Activated naive CD8-positive, alpha-beta T cell treated with anti-CD3 and anti-CD28 coated beads, Interleukin-2, amount 50 U/mL, for 24 hours (primary cell): ENCODE measurements at places on chromosomes 7 and 10.

GRCh38 chr10:79272353-79272752, 74.9 kb upstream of the PPIF start:
- no peaks in the 10 kb centered on the region for H3K27me3 ChIP-seq
- H3K27ac ChIP-seq = no peak overlapping the region
- H3K4me1 ChIP-seq = peaks cover 2% of the 10 kb centered on the region

DNA sequence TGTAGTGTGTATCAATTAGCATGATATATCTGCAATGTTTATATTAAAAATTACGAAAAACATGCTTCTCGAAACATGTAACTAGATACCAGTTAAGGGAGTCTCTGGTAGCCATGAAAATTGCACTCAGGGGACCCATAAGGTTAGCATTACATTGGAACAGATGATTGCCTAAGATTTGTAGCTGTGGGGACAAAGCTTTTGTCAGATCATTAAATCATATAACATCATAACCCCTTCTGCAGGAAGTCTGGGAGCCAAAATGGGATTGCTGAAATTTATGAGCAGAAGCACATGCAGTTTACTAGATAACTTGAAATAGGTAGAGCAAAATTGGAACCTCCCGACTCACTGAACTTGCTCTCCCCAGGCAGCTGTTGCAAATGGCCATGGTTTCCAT, 235.0 kb upstream of the IGFBP3 start:
- no peaks in the 10 kb centered on the region for H3K36me3 ChIP-seq
- no peak overlapping the region for H3K27ac ChIP-seq
- DNase-seq = no peak
- no peak overlapping the region for H3K4me3 ChIP-seq

- DNase-seq = no peak
- H3K27me3 ChIP-seq = peaks cover 62% of the 10 kb centered on the region
- no peak overlapping the region for H3K27ac ChIP-seq
Observed at GRCh38 chr10:71217266-71218045, 5.1 kb downstream of the UNC5B start.

GRCh38 chr10:17029581-17030271, 99.9 kb downstream of the CUBN start:
- peaks cover 90% of the 10 kb centered on the region for H3K4me1 ChIP-seq
- H3K27ac ChIP-seq = peak overlapping the region; percentile 97
- peaks cover 2% of the 10 kb centered on the region for H3K36me3 ChIP-seq
- peak; percentile 80 for DNase-seq
- H3K27me3 ChIP-seq = peaks cover 3% of the 10 kb centered on the region

GRCh38 chr10:13270877-13271551, 28.9 kb downstream of the PHYH start:
- no peak for DNase-seq
- no peak overlapping the region for H3K27ac ChIP-seq
- H3K36me3 ChIP-seq = no peaks in the 10 kb centered on the region
- peaks cover 2% of the 10 kb centered on the region for H3K4me1 ChIP-seq

GRCh38 chr10:34670081-34670480, 145.0 kb downstream of the PARD3 start:
- no peaks in the 10 kb centered on the region for H3K36me3 ChIP-seq
- H3K27ac ChIP-seq = no peak overlapping the region
- no peak overlapping the region for H3K4me3 ChIP-seq
- H3K4me1 ChIP-seq = peaks cover 2% of the 10 kb centered on the region
- peaks cover 1% of the 10 kb centered on the region for H3K27me3 ChIP-seq
- DNase-seq = no peak

DNA sequence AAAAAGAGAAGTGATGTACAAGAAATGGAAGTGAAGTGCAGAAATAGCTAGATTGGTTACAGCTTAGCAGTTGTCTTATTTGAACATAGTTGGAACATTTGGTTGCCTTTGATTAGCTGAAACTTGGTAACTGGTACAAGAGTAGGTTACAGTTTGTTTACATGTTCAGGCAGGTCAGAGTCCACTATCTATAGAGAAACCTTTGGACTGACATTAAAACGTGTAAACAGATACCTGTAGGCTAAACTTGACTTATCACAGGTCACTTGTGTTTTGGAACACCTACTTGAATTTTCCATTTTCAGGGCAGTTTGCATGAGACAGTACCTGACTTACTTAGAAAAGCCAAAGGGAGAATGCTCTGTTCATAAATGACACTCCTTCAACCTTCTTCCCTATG, 28.5 kb upstream of the CYP2C8 start:
- no peaks in the 10 kb centered on the region for H3K27me3 ChIP-seq
- H3K36me3 ChIP-seq = no peaks in the 10 kb centered on the region
- H3K27ac ChIP-seq = no peak overlapping the region
- DNase-seq = no peak
- no peaks in the 10 kb centered on the region for H3K4me1 ChIP-seq

GRCh38 chr10:121337427-121337826, 260.8 kb downstream of the FGFR2 start:
- no peaks in the 10 kb centered on the region for H3K36me3 ChIP-seq
- no peaks in the 10 kb centered on the region for H3K4me1 ChIP-seq
- no peak overlapping the region for H3K27ac ChIP-seq
- no peak for DNase-seq

DNA sequence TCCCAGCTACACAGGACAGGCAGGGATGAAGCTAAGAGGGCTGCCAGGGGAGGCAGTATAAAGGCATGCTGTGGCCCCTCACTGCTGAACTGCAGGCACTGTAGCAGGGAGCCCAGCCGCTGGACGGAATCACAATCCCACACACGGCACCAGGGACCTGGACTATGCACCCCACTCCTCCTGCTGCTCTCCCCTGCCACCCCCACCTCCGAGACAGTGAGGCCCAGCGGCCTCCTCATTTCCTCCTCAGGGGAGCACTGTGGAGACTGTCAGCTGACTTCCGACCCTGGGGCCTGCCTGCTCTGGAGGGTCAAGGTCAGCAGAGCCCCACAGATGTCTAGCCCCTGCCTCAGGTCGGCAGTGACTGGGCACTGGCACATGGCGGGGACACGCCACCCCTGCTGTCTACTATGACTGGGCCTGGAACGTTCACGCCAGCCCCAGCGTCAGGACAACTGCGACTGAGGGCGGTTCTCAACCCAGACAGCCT, 92.7 kb downstream of the FAM53B start:
- peaks cover 87% of the 10 kb centered on the region for H3K4me1 ChIP-seq
- H3K4me3 ChIP-seq = no peak overlapping the region
- H3K27me3 ChIP-seq = no peaks in the 10 kb centered on the region
- H3K27ac ChIP-seq = no peak overlapping the region
- peaks cover 4% of the 10 kb centered on the region for H3K36me3 ChIP-seq

- H3K36me3 ChIP-seq = peaks cover 30% of the 10 kb centered on the region
- no peaks in the 10 kb centered on the region for H3K27me3 ChIP-seq
- H3K27ac ChIP-seq = no peak overlapping the region
- no peaks in the 10 kb centered on the region for H3K4me1 ChIP-seq
- DNase-seq = no peak
- H3K4me3 ChIP-seq = no peak overlapping the region
Observed at GRCh38 chr7:36408589-36408988, 18.9 kb downstream of the ANLN start.

DNA sequence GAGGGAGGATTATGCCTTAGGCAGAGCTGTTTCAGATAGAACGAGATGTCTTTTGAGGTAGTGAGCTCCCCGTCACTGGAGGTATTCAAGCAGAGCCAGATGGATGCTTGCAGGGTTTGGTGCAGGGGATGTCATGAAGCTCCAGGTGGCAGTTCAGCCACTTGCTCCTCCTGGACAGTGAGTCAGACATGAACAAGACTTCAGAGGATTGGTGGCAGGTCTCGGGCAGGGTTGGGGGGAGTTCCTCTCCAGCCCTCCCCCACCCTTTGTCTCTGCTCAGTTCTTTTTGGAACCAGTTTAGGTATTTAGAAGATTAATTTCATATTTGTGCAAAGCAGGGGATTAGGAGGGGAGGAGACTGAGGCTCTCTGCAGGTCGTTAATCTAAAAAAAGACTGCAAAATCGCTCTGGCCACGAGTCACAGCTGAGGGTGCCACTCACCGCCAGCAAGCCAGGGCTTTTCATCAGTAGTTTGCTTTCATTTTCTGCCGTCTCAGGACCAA, 21.5 kb upstream of the MYL10 start:
- peaks cover 19% of the 10 kb centered on the region for H3K27me3 ChIP-seq
- H3K4me3 ChIP-seq = no peak overlapping the region
- no peak for DNase-seq
- peaks cover 1% of the 10 kb centered on the region for H3K4me1 ChIP-seq

DNA sequence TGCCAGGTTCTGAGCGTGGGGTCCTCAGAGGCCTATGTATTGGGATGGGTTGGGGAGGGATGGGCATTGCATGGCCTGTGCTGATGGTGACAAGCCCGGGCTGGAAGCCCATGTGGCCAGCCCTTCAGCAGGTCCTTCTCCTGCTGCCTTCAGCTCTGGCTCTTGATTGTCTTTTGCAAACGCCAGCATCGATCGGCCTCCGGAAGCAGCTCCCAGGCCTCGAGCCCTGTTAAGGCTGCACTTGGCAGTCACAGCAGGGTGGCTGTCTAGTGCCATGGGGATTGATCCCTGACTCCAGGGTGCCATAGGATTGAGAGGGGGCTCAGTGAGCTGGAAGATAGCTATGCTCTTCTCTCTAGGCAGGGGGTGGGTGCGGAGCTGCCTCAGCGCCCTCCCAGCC, 51.4 kb downstream of the CDH23 start:
- no peak overlapping the region for H3K27ac ChIP-seq
- H3K27me3 ChIP-seq = no peaks in the 10 kb centered on the region
- H3K36me3 ChIP-seq = no peaks in the 10 kb centered on the region
- H3K4me1 ChIP-seq = no peaks in the 10 kb centered on the region
- no peak overlapping the region for H3K4me3 ChIP-seq

GRCh38 chr10:48299066-48299465, 7.4 kb upstream of the MAPK8 start:
- H3K4me3 ChIP-seq = no peak overlapping the region
- no peaks in the 10 kb centered on the region for H3K36me3 ChIP-seq
- peaks cover 4% of the 10 kb centered on the region for H3K4me1 ChIP-seq
- no peak overlapping the region for H3K27ac ChIP-seq
- no peak for DNase-seq
- no peaks in the 10 kb centered on the region for H3K27me3 ChIP-seq

GRCh38 chr7:25636871-25637283, 408.6 kb upstream of the NPVF start:
- H3K4me3 ChIP-seq = no peak overlapping the region
- no peak for DNase-seq
- no peaks in the 10 kb centered on the region for H3K36me3 ChIP-seq
- H3K27ac ChIP-seq = no peak overlapping the region
- H3K4me1 ChIP-seq = no peaks in the 10 kb centered on the region
- H3K27me3 ChIP-seq = no peaks in the 10 kb centered on the region

GRCh38 chr7:102085218-102085772, 201.4 kb upstream of the SH2B2 start:
- H3K4me1 ChIP-seq = peaks cover 3% of the 10 kb centered on the region
- no peak overlapping the region for H3K27ac ChIP-seq
- no peaks in the 10 kb centered on the region for H3K27me3 ChIP-seq
- peaks cover 36% of the 10 kb centered on the region for H3K36me3 ChIP-seq
- DNase-seq = no peak

GRCh38 chr10:107091126-107091525, 73.4 kb downstream of the SORCS1 start:
- no peaks in the 10 kb centered on the region for H3K4me1 ChIP-seq
- no peak for DNase-seq
- H3K36me3 ChIP-seq = no peaks in the 10 kb centered on the region
- H3K27me3 ChIP-seq = no peaks in the 10 kb centered on the region

DNA sequence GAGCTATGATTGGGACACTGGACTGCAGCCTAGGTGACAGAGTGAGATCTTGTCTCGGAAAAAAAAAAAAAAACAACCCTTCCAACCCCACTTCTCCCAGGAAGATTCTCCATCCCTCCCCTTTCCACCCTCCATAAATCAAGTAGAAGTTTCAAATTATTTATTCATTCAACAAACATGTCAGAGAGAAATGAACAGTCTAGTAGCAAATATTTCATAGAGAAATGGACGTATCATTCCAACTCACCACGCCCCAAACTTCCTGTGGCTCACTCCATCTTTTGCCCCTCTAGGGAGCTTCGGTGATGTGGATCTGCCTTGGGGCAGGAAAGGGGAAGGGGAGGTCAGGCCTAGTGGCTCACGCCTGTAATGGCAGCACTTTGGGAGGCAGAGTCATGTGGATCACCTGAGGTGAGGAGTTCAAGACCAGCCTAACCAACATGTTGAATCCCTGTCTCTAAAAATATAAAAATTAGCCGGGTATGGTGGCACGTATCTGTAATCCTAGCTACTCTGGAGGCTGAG, 638 bp upstream of the TRAPPC14 start:
- peaks cover 42% of the 10 kb centered on the region for H3K4me1 ChIP-seq
- H3K4me3 ChIP-seq = peak overlapping the region; percentile 85
- no peaks in the 10 kb centered on the region for H3K27me3 ChIP-seq
- H3K36me3 ChIP-seq = peaks cover 15% of the 10 kb centered on the region

DNA sequence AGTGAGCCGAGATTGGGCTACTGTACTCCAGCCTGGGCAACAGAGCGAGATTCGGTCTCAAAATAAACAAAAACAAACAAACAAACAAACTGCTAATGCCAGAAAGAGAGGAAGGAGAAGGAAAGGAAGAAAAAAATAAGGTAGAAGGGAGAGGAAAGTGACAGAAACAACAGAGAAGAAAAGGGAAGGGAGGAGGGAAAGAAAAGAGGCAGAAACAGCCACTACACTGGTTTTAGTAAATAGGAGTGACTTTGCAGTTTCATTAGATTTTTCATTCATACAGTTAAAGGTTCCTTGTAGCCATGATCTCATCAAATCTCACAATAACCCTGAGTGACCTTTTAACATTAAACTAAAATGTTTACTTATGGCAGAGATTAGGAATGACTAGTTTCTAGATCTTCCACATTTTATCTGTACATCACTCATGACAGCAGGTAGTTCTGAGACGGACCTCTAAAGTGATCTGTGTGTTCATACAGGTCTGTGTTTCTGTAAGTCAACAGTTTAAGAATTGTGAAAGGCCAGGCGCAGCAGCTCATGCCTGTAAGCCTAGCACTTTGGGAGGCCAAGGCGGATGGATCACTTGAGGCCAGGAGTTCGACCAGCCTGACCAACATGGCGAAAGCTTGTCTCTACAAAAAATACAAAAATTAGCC, 191.3 kb upstream of the KLF14 start:
- H3K27ac ChIP-seq = peak overlapping the region; percentile 87
- no peaks in the 10 kb centered on the region for H3K27me3 ChIP-seq
- DNase-seq = no peak
- H3K36me3 ChIP-seq = peaks cover 71% of the 10 kb centered on the region
- H3K4me1 ChIP-seq = peaks cover 95% of the 10 kb centered on the region

GRCh38 chr10:49187044-49187484, 1.1 kb downstream of the TMEM273 start:
- no peak for DNase-seq
- peak overlapping the region; percentile 74 for H3K4me3 ChIP-seq
- peaks cover 55% of the 10 kb centered on the region for H3K4me1 ChIP-seq
- H3K27me3 ChIP-seq = peaks cover 27% of the 10 kb centered on the region
